G401 (cell line): ENCODE measurements at places on chromosomes 11 and 22.

DNA sequence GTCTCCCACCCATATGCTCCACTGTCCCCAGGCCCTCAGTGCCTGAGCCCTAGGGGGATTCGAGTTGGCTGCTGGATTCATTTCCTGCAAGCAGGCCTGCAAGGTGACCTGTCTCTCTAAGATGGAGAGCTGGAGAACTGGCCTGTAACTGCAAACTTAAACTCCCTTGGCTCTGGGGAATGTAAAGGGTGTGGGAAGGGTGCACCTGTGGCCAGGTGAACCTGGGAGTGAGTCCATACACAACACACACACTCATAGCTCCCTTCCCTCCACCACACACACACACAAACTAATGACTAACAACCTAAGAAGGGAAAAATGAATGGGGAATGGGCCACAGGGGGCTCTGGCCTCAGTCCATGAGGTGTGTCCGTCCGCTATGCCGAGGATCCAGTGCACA, 14.5 kb downstream of the SMTNL1 start:
- no peak for DNase-seq

DNA sequence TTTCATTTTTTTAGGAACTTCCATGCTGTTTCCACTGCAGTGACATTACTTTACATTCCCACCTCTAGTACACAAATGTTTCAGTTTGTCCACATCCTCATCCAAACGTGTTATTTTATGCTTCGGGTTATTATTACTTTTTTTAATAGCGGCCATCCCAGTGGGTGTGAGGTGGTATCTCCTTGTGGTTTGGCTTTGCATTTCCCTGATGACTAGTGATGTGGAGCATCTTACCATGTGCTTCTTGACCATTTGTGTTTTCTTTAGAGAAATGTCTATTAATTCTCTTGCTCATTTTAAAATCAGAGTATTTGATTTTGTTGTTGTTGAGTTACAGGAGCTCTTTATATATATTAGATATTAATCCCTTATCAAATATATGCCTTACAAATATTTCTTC, 70.3 kb upstream of the ANO1 start:
- DNase-seq = no peak

GRCh38 chr11:298406-299065, 790 bp downstream of the IFITM5 start:
- no peak for DNase-seq

GRCh38 chr11:107504981-107505380, 47.4 kb upstream of the CWF19L2 start:
- DNase-seq = peak; percentile 35

GRCh38 chr11:2768471-2769408, 68.9 kb upstream of the KCNQ1OT1 start:
- no peak for DNase-seq

GRCh38 chr11:76232026-76232665, 25.8 kb upstream of the WNT11 start:
- DNase-seq = no peak

GRCh38 chr11:122851366-122851966, 13.2 kb downstream of the CRTAM start:
- DNase-seq = peak; percentile 85

DNA sequence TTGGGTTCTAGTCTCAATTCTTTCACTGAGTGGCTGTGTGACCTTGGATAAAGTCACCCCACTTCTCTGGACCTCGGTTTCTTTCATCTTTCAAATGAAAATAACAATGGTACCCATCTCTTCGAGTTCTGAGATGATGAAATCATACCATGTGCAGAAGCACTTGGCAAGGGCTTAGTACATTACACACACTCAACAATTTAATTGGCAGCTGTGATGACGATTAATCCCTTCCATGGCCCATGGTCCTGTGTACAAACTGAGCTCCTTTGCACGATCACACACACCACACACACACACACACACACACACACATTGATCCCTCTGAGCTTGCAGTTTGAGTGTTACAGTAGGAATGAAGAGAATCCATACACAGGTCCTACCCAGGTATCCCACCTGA, 103.4 kb upstream of the ASPHD2 start:
- no peak for DNase-seq

- DNase-seq = peak; percentile 39
These were observed 9.3 kb upstream of the PDGFB start for GRCh38 chr22:39254122-39254521.

DNA sequence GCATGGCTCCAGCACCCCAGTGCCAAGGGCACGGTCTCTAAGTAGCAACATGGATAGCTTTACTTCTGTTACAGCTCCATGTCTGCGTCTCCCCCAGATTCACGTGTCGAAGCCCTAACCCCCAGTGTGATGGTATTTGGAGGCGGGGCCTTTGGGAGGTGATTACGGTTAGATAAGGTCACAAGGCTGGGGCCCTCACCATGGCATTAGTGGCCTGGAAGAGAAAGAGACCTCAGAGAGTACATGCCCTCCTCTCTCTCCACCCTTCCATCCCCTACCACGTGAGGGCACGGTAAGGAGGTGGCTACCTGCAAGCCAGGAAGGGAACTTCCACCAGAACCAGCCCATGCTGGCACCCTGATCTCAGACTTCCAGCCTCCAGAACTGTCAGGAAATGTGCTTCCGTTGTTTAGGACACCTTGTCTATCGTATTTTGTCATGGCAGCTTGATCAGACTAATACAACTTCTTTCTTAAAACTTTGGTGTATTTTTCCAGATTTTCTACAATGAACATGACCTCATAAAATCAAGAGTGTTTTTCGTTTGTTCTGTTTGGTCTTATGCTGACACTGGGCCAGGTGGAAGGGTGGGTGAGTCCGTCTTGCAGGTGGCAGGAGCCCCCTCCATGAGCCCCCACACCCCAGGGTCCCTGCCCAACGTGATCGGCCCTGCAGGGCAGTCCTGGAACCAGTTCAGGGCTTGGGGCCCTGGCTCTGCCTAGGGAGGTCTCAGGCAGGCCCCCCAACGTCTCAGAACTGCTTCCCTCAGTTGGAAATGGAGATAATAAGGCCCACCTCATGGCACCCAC, 10.7 kb downstream of the RTN4R start:
- peak; percentile 41 for DNase-seq

GRCh38 chr11:93476796-93477195, 66.4 kb downstream of the SMCO4 start:
- no peak for DNase-seq

- no peak for DNase-seq
These were observed 32.7 kb upstream of the USP47 start for GRCh38 chr11:11808992-11809615.

GRCh38 chr11:87097582-87097981, 59.8 kb downstream of the TMEM135 start:
- DNase-seq = peak; percentile 3

DNA sequence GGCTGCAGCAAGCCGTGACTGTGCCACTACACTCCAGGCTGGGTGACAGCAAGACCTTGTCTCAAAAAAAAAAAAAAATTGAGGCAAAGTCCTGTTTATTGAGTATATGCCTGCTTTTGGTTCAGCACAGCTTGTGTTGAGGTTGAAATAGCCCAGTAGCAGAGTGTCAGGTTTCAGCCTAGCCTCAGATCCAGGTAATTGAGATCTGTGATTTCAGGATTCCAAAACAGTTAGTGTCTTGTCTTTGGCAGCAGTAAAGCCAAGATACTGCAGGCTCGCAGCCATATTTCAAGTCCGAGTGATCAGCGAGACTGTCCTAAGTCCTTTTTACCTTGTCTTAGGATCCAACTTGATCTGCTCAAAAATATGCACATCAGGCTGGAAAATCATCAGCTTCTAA, 27.0 kb downstream of the CUL5 start:
- DNase-seq = peak; percentile 18

GRCh38 chr22:50568626-50569025, 5.9 kb upstream of the SYCE3 start:
- no peak for DNase-seq

DNA sequence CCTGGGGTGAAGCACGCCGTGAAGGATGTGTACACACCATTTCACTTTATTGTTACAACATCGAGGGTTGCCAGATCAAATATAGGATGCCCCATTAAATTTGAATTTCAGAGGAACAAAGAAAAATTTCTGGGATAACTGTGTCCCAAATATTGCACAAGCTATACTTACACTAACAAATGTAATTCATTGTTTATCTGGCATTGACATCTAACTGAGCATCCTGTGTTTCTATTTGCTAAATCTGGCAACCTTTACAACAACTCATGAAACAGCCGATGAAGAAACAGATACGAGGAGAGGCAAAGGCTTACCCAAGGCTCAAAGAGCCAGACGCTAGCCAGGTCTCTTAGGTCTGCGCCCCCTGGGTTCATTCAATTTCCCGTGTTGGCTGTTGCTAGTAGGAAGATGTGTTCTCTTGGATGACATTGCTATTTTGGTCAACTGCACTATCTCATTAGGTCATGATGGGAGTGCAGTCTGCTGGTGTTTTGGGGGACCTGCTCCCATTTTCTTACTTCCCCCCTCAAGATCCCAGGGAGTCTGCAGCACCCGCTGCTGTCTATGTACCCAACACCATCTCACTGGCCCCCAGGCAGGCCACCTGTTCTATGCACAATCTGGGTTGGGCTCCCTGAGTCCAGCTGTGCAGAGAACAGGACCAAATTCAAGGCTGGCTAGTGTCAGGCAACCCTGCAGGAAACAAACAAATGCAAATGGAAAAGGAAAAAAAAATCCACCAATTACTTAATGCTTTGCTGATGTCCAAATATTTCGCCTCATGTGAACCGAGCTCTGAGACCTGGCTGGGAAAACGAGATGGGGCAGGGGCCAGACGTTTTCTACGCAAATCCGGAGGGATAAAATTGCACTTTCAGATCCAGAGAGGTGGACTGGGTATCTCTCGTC, 560.9 kb downstream of the MIAT start:
- DNase-seq = no peak

DNA sequence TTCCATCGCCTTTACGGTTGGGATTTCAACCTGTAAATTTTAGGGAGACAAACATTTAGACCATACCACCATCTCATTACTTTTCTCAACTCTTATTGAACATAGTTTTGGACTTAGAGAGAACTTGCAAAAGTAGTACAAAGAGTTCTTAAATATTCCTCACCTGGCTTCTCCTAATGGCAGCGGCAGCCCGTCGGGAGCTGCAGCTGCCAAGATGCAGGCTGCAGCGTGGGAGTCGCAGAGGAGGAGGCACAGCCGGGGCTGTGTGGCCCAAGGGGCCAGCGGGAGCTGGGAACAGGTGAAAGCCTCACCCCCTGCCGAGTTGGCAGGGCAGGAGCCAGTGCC, 23.1 kb upstream of the RNASEH2C start:
- DNase-seq = no peak

DNA sequence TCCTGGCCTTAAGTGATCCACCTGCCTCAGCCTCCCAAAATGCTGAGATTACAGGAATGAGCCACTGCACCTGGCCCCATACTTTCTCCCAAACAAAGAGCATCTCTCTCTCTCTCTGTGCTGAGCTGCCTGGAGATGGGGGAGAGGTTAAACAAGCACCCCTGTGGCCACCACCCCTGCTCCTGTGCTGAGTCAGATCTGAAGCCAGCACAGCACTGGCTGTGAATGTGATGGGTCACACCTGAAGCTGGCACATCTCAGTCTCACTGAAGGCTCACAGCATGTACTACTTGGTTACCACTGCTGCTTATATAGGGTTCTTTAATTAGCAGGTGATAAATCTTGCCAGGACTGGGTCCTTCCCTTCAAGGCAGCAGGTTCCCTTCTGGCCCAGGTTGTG, 10.8 kb upstream of the WEE1 start:
- DNase-seq = no peak

- DNase-seq = no peak
These were observed 618.0 kb downstream of the BRD1 start for GRCh38 chr22:49209452-49210195.

DNA sequence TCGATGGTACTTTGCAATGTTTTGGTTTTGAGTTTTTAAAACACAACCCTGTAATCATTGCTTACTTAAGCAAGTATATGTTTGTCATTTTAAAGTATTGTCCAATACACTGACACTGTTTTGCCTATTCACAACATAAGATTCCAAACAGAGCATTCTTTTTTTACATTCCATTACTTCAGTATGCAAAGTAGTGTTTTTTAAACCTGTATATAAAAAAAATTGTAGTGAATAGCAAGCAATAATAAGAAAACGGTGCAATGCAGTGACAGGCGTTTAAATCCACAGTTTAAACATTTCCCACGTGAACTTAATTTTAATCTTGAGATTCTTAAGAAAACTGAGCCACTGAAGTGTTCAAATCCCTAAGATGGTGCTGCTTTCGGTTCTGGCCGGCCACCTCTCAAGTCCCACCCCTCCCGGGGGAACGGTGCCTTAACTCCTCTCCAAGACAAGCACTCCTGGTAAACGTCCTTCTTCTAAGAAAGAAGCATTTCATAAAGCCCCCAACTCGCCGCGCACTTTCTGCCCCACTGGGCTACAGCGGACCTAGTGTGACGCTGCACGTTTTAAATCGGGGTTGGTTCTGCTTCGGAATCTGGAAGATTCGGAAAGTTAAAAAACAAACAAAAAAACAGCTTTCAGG, 2.9 kb downstream of the PGR start:
- DNase-seq = no peak

DNA sequence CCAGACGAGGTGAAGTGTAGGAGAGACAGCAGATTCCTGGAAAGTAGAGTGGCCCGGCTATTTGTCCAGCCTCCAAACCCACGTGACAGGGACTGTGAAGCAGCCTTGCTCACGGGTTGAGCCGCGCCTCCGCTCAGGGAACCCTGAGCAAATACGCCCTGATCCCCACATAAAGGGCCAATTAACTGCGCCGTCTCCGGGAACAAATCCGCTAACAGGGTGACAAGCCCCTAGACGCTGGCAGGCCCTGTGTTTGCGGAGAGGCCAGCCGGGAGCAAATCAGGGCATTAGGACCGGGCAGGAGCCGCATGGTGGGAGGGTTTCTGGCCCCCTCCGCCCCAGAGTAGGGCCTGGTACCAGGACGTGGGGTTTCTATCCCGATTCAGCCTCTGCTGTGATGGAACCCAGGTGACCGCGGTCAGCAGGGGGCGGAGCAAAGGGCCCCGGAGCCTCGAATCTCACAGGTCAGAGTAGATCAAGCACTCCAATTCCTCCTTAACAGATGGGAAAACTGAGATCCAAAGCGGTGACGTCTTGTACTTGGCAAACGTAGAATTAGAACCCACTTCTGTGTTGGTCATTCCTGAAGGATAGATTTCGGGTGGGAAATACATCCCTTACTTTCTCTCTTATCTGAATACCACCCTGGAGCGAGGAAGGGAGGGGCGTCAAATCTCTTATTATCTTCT, 2.0 kb upstream of the ROBO3 start:
- DNase-seq = peak; percentile 47

GRCh38 chr22:28711341-28711740, 30.3 kb downstream of the CHEK2 start:
- DNase-seq = no peak

DNA sequence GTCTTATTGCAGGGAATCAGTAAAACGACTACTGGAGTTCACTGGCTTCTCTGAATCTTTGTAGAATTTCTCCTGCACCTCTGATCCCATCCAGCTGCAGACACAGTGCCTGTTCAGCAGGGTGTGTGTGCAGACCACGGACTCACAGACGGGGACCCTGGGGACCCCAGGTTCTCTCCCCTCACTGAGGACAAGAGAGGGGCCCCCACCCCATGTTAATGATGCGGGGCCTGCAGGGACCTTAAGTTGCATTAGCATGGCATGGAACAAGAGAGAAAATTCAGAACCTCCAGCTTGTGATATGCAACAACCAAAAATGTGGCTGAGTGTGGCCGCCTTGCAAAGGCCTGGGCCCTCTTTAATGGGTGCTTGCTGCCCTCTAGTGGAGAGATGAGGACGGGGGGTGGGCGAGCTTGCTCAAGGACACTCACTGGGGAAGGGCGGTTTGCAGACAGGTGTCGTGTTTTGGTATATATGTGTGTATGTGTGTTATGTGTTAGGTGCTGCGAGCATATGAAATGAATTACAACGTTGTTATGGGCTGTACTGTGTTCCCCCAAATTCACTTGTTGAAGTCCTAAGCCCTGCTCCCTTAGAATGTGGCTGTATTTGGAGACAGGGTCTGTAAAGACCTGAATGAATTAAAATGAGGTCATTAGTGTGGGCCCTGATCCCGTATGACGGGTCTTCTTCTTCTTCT, 84.4 kb upstream of the SEPTIN5 start:
- DNase-seq = peak; percentile 87
